ENCODE measurements at places on chromosomes 1 and 21. TPM values are rescaled to one million over a fixed set of nuclear protein-coding genes. Genes with fewer than 3 reads are reported as not detected.

CD2 gene
- total RNA-seq: 0.28 TPM

LCE1F gene
- not detected for total RNA-seq

DOCK7 gene
- total RNA-seq: 35.1 TPM

RNU5D-1 gene
- total RNA-seq: not detected

PERM1 gene
- under 0.01 TPM for total RNA-seq

MSH4 gene
- total RNA-seq: 0.08 TPM

CCDC18 gene
- total RNA-seq: 8.5 TPM

C1QB gene
- 174 TPM for total RNA-seq

DNA sequence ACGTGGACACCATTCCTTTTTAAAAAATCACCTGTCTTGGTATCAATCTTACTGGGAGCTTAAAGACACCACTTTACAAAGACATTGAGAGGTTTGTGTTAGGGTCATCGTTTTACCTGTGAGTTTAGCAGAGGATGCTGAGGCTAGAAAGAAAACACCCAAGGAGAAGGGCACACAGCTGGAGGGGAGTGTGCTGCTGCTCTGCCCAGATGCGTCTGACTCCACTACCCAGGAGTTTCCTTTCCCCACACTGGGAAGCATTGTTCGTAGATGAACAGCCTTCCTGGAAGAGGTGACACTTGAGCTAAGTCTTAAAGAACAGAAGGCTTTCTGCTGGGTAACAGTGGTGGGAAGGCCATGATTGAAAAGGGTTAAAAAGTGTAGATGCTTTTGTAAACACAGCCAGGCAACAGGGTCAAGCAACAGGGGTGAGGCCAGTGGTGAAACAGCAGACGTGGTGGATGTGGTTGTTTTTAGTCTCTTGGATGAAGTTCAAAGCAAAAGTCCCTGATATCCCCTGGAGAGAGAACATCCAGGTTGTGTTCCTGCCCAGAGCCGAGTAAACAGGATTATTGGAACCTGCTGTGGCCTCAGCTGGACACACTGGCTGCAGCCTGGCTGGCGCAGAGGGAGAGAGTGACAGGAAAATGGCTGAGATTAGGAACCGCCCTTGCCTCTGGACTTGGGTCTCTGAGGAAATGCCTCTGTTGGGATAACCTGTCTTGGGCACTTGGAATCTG, 198.6 kb upstream of the JUN start:
- DNase-seq: no peak

DNA sequence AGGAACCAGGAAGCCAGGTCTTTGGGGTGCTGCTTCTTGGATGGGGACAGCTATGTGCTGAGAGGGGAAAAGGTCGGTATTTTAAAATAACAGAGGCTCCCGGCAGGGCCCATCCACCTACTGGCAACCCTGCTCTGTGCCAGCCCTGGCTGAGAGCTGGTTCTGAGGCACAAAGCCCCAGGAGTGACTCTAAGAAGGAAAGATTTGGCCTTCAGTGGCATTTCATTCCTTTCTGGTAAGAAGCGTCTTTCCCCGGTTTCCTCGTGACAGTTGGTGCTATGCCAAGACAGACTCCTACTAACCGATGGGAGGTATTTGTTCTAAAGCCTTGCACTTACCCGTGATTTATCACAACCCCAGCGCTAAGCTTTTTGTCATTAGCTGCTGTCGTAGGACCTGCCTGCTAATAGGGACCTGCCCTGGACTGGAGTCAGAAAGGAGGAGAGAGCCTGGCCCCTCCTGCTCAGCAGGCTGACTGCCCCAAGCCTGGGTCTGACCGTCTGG, 123.1 kb upstream of the ADAR start:
- DNase-seq: no peak

- no peak for DNase-seq
Observed at GRCh38 chr1:205071801-205072200, 12.5 kb downstream of the TMEM81 start.

GRCh38 chr1:228379666-228380065, 27.0 kb downstream of the TRIM11 start:
- no peak for DNase-seq

- DNase-seq: no peak
Observed at GRCh38 chr1:1985375-1986050, 18.1 kb downstream of the CFAP74 start.

Measured in liver (tissue), 10 donors.